ENCODE measurements at places on chromosomes 2 and 18. TPM values are rescaled to one million over a fixed set of nuclear protein-coding genes. Genes with fewer than 3 reads are reported as not detected.

DSG1 gene
- total RNA-seq = not detected

- no peak for DNase-seq
Observed at GRCh38 chr2:26818972-26819371, 29.0 kb upstream of the DPYSL5 start.

DNA sequence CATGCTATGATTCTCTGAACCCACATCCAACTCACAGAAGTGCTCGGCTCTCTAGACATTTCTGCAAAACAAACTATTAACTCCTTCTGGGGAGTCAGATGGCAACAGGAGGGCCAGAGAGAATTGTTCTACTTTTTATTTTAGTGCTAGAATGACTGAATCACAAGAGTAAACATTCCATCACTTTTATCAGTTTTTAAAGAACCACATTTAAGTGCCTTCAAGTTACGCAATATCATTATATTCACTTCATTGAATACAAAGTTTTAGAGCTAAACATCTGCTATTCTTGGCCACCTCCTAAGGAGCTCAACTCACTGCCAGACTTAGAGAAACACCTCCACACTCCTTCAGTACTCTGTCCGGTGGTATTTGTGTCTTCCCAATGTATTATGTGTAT is 22.4 kb downstream of the B4GALT6 start:
- DNase-seq = no peak

- DNase-seq = no peak
Observed at GRCh38 chr18:6589923-6590322, 139.6 kb upstream of the ARHGAP28 start.

- no peak for DNase-seq
Observed at GRCh38 chr2:44741507-44741906, 200.0 kb upstream of the SIX3 start.

DNA sequence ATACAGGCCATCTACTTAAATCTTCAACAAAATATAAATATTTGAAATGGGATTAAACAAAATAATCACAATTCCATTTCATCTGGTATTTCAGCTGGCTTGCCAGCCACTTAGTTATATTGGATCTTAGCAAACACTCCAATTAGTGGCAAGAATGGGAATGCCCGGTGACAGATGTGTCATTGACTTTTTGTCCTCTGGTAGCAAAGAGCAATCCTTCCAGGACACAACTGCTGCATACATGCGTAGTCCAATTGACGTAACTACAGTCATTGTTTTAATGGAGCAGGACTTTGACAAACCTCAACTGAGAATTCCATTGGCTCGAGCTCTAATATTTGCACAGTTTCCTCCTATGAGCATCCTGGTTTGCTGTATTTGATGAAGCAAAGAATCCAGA is 69.9 kb downstream of the RNF152 start:
- no peak for DNase-seq

GRCh38 chr18:69401226-69401971 is 711 bp downstream of the DOK6 start:
- DNase-seq = peak; percentile 42

ALPG gene
- 0.53 TPM for total RNA-seq

- no peak for DNase-seq
Observed at GRCh38 chr2:128366713-128367511, 48.2 kb upstream of the HS6ST1 start.

- no peak for DNase-seq
Observed at GRCh38 chr2:17871639-17872038, 6.8 kb upstream of the KCNS3 start.

DNA sequence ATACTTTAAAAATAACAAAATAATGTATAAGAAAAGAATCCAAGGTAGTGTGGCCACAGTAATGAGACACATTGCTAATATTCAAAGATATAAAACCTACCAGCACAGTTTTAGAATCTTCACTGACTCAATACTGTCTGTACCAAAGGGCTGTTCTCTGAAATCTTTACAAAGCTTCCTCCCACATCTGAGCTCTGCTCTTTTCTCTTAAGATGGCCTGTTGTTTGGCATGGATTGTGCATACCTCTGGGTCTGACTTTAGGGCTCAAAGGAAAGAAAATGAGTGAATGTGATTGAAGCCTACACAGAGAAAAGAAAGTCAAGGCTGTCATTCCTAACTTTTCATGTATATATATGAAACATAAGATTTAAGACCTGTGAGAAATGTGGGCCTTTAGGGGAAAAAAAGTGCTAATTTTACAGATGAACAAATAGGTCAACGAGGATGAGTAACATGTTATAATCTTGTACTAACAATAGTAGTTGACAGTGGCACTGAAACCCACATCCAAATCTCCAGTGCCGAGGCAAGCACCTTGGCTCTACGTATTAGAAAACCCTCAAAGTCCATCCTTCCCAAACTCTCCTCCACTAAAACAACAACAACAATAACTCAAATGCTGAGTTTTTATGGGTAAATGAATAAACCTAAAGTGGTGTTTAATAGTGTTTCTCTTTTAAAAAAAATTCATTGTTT is 114.2 kb downstream of the ZNF521 start:
- DNase-seq = no peak

DNA sequence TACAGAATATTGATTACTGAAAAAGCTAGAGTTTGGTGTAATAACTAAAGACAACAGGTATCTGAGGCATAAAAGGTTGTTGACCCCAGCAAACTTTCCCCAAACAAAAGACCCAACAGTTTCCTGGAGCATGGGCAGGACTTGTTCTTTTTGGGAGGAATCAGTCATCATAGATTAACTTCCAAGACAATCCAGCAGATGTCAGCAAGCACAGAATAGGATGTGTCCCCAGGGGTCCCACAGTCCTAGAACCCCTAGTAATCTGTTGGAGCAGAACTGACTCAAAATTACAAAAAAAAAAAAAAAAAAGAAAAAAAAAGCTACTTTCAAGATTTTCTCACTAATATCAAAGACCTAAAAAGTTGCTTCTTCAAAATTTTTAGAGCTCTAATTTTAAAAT is 564.7 kb upstream of the SLC39A10 start:
- DNase-seq = no peak

ZNF396 gene
- total RNA-seq = 4.4 TPM

- DNase-seq = no peak
Observed at GRCh38 chr2:67489396-67489795, 92.3 kb downstream of the ETAA1 start.

- no peak for DNase-seq
Observed at GRCh38 chr2:141331127-141331526, 799.7 kb downstream of the LRP1B start.

DNA sequence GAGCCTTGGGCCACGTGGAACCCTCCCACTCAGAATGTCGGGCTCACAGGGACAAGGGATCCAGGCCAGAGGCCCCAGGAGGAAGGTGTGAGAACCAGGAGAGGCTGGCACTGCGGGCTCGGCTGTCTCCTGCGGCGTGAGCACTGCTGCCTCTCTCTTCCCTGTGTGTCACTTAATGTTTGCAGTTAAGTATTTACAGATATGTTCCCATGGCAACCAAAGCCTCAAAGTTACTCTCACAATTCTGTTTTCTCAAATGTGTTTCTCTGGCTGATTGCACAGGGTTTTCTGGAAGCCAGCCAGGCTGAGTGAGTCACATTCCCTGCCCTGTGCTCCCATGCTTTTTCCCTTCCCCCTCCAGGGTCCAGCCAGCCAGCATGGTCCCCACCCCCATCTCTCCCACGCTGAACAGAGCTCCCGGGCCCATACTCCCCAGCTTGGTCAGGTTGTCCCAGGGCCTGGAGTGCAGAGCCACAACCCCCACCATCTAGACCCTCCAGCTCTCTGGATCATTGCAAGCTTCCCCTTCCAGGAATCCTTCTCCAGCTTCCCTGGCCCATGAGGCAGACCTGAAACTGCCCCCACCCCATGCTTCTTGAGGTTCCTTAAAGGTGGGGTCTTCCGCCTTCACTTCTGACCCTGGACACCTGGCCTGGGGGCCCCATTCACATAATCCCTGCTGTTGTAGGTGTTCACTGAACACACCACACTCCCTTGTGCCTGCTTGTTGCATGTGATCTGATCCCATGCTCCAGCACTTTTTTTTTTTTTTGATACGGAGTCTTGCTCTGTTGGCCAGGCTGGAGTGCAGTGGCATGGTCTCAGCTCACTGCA is 265.9 kb downstream of the CELF4 start:
- peak; percentile 81 for DNase-seq

DNA sequence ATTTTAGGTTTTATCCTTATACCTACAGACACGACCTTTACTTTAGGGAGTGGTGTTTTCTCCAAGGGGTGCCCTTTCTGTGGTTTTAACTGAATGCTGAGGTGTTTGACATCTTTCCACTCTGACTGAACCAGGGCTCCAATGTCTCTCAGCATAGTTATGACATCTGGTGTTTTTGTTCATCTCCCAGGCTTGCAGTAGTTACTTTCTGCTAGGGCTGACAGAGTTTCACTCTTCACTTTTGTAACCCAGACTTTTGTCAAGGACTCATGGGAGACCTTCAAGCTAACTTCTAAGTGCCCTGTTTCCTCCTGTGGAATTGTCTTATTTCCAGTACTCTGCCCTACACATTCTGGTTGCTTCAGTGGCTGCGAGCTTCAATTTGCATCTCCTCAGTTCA is 103.1 kb downstream of the CCDC85A start:
- DNase-seq = no peak

DNA sequence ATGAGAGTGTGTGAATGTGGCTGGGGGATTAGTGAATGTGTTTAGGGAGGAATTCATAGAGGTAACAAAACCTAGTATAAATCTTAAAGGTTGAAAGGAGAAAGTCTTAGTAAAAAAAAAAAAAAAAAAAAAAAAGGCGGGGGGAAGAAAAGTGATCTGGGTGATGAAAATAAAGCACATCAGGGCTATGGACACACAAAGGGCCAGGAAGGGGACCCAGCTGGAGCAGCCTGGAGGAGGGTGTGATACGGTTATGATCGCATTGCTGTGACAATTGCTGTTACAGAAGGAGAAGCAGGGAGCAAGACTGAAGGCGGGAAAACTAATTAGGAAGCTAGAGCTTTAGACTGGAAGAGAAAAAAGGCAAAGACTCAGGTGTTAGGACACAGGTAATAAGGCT is 85.4 kb downstream of the DLGAP1 start:
- DNase-seq = no peak

SERPINB4 gene
- not detected for total RNA-seq

- no peak for DNase-seq
Observed at GRCh38 chr18:77906103-77906892, 656.6 kb downstream of the GALR1 start.

GRCh38 chr2:219893541-219893940 is 266.1 kb downstream of the SLC4A3 start:
- no peak for DNase-seq

DNA sequence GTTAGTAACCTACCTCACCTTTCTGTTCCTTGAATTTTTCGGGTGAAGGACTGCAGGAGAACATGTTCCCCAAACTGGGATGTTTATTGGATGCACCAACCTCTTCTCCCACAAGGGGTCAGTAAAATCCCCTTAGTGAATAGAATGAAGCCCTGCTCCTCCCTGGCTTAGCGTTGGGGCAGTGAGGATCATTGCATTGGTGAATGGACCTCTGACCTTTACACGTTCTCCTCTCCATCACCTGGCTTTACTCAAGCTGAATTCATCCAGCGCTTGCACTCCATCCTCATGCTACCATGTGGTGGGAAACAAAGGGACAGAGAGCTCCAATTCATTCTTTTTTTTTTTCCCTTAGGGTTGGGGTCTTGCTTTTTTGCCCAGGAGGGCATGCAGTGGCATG is 157.2 kb downstream of the MIB1 start:
- no peak for DNase-seq

SELENOI gene
- 13.4 TPM for total RNA-seq

GRCh38 chr2:24592441-24593100 is 101.5 kb downstream of the NCOA1 start:
- DNase-seq = no peak

GRCh38 chr2:231909631-231910030 is 16.6 kb downstream of the NPPC start:
- no peak for DNase-seq

DSG4 gene
- total RNA-seq = not detected

DNA sequence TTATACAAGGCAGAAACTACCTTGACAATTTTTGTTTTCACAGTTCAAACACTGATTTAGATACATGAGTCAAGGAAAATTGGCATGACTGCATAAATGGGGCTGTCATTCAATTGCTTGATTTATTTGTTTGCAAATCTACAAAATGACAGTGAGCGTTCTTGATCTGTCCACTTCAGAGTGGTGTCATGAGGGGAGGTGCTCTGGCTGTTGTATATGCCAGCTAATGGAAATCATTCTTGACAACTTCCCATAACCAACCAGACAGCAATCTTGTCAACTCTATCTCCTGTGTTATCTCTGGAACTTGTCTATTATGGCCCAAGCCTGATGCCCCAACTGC is 120.6 kb upstream of the UGP2 start:
- DNase-seq = no peak

DNA sequence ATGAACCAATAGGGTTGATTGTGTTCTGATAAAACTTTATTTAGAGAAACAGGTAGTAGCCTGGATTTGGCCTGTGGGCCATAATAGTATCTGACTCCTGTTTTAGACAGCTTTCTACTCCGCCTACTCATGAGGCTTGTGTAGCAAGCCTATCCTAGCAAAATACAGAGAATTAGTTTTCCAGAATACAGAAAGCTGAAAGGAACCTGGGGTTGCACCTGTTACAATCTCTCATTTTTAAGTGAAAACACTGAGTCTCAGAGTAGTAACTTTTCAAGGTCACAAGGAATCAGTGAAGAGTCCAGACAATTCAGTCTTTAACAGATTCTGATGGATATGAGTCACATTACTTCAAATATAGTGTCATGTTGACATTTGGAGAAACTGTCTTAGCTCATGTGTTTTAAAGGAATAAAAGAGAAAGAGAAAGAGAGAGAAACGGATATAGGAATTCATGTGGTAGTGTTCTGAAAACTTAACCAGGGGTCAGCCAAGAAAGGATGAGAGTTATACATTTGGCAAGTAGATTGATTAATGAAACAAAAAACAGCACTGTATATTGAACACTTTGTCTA is 17.0 kb downstream of the ARHGAP28 start:
- no peak for DNase-seq

STAT1 gene
- total RNA-seq = 103 TPM

CNGA3 gene
- 0.18 TPM for total RNA-seq

GRCh38 chr2:128505150-128505490 is 186.5 kb upstream of the HS6ST1 start:
- no peak for DNase-seq

DNA sequence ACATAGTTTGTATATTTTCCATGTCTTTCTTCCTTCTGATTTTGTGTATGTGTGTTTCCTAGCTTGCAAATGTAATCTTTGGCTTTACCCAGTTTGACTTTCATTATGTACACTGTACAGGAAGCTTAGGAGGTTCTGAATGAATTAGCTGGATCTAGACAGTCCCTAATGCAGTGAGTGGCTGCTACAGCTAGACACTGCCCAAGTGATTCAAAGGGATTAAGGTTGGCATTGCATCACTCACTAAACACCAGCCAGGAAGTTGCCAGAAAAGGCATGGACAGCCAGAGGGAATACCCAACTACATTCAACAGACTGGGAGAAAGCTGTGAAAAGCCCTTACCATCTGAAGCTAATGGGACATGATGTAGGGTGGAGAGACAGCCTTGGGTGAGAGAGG is 316.0 kb upstream of the MEX3C start:
- DNase-seq = no peak

FABP1 gene
- not detected for total RNA-seq
